IPS DF 19.7 (cell line): ENCODE measurements at places on chromosomes 16 and 17.

- no peak for DNase-seq
Observed at GRCh38 chr16:3458852-3459361, 15.4 kb downstream of the NAA60 start.

DNA sequence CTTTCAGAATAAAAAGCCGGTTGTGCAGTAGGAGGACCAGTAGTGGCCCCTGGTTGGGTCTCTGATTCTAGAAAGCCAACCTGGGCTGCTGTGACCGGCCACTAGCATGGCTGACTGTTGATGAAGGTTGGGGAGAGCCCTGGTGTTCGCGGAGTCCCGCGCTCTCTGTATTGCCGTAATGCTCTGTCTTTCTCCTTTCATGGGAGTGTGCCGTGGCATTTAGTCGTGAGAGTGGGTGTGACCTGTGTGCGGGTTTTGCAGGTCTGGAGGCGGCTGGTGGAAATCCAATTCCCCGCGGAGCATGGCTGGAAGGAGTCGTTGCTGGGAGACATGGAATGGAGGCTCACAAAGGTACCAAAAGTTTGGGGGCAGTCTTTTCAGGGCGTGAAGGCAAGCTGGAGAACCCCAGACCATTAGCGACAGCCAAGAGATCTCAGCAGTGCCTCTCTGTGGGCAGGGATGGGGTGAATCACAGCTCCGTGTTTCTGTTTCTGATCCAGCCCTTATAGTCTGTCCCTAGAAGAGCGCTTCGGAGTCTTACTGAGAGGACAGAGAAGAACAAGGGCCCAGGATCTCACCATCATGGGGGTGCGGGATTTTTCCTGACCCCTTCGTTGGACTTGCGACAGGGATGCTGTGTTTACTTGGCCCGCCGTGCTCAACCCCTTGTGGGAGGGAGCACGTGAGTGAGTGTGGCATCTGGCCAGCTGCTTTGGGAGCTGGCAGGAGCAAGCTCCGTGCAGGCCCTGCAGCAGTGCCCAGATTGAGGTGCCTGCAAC is 56.5 kb downstream of the RNF213 start:
- DNase-seq = no peak

GRCh38 chr16:4015275-4016004 is 100.8 kb downstream of the ADCY9 start:
- DNase-seq = no peak

GRCh38 chr16:48110982-48111381 is 44.8 kb downstream of the ABCC12 start:
- no peak for DNase-seq

DNA sequence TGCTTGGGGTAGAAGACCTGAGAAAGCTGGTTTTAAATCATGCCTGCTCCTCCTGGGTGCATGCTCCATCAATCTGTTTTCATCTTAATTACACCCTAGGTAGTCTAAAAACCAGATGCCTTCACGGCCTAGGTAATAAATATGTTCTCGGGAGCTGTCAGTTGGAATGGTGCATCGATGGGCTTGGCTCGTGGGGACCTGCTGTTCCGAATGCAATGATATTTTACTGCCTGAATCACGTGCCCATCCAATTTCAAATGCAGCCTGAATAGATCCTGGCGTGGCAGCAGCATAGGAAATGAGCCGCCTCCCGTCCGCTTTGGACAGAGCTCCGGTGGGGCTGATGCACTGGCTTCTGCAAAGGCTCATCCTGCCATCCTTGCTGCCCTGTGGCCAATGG is 18.8 kb upstream of the FAAP100 start:
- no peak for DNase-seq

DNA sequence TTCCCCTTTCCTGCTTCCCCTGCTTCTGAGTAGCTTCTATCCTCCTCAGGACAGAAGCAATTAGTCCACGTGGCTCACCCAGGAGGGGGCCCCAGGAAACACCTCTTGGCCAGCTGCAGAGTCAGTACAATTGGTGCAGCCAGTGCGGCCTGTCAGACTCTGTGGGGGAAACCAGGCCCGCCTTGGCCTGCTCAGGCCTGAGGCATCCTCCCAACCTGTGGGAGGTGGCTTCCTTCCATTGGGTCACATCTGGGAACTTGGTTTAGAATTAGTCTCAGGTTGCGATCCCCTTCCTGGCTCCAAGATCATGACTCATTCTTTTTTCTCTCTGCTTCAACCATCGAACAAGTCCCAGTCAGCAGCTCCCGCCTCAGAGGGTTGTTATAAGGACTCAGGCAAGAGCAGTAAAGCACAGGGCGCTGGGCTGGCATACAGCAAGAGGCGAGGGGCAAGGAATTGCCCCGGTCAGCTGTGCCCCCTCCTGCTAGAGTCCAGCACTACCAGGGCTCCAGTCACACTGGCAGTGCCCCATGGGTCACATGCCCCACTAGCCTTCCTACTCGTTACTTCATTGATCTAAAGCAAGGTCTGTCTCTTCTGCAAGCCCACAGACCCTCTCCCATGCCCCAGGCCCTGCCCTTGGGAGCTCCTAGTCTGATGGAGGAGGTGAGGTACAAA is 8.1 kb upstream of the EPX start:
- peak; percentile 35 for DNase-seq
